ENCODE measurements at places on chromosomes 6 and 20.

- no peak for DNase-seq
These were observed 66.4 kb downstream of the POPDC3 start for GRCh38 chr6:105113422-105113821.

DNA sequence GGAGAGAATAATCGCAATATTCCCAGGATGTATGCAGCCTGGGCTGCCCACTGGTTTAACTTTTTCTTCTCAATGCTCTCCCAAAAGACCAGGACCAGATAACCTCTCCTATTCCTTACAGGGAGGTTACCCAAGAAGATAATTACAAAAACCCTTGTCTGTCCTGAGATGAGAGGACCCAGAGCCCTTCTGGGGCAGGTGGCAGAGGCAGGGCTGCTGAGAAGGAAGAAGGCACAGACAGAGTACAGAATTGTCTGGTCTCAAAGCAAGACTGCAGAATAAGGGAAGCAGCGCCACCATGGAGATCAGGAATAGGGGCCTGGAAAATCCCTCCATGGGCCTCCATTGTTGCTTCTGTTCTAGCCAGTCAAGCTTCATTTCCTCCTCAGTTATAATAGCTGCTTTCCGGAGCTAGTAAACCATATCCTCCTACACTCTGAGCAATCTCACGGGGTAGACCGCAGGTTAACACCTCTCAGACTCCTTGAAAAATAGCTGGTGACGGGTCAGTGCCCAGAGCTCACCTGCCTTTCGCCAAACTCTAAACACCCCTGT, 463 bp upstream of the HLA-DMB start:
- DNase-seq = no peak

- no peak for DNase-seq
These were observed 540.5 kb upstream of the IMPG1 start for GRCh38 chr6:76612954-76613353.

DNA sequence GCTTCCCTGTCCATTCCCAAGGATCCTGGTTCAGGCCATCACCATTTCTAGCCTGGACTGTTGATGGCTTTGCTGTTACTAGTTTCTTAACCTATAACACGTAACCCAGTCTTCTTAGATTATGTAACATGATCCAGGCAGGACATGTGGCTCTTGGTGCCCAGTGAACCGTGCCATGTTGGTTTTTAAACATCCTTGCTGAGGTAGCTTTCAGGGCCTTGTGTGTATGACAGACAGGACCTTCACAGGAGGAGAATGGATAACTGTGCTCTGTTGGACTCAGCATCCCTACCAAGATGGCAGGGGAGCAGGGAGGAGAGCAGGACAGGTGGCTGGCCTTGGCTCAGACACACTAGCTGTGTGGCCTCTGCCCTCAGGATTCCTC, 46.8 kb downstream of the PANK2 start:
- no peak for DNase-seq

DNA sequence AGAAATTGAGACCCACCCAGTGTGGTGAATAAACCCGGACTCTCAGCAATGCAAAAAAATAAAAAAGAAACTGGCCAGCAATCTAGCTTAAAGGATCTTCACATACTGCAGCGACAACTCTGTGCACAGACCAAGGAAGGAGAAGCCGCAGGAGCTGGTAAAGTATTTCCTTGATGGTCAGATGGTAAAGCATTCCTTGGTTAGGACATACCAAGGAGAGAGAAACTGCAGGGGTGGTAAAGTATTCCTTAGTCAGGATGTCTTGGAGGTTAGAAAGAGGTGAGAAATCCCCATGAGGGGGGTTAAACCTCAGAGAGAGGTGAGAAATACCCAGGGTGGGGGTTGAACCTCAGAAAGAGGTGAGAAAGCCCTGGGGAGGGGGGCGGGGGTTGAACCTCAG, 86.8 kb downstream of the PLG start:
- no peak for DNase-seq

All from epithelial cell of esophagus (primary cell).